Natural killer cell treated with Interleukin-12 subunit alpha and Interleukin-12 subunit beta and Interleukin-15 and Interleukin-18, amount 100 ng/mL, for 72 hours (primary cell): ENCODE measurements at places on chromosomes 5 and 9. TPM values are rescaled to one million over a fixed set of nuclear protein-coding genes. Genes with fewer than 3 reads are reported as not detected.

- DNase-seq: no peak
These were observed 218.6 kb downstream of the PAPPA start for GRCh38 chr9:116372081-116372673.

DNA sequence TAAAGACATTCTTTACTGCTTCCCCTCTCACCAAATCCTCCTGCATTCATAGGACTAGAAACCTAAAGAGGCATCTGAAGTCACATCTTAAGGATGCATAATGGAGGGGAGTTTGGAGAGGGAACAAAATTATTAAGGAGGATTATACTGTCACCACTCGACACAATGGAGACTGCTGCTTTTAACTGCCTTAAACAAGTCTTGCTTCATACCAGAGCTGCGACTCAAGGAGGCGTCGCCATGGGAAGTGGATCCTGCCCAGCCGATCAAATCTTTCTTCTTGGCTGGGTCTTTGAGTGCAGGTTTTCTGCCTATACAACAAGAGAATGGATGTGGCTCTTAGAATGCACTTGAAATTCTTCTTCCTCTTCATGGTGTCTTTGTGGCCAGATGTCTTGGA, 66.7 kb upstream of the FOXE1 start:
- no peak for DNase-seq

The FOXD4L5 gene
- total RNA-seq: 0.25 TPM

The ANKRD55 gene
- 0.28 TPM for total RNA-seq

The IL9 gene
- 0.52 TPM for total RNA-seq

- DNase-seq: no peak
These were observed 280.8 kb downstream of the FBXL17 start for GRCh38 chr5:108101130-108101529.

The FBXO10 gene
- 4.3 TPM for total RNA-seq

The SV2C gene
- total RNA-seq: not detected

DNA sequence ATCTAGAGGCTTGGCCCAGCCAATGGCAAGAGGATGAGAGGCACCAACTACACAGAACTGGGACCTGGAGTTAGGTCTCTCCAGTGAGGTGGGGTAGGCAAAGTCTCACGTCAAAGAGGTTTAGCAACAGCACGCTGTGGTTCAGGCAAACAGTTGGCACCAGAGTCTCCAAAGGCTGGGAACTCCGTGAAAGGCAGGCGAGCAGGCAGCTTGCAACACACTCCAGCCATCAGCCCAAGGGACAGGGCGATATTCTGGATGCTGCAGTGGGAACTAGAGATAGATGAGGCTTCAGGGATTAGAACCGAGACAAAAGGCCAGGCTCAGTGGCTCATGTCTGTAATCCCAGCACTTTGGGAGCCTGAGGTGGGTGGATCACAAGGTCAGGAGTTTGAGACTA, 129.1 kb downstream of the PDZD2 start:
- no peak for DNase-seq

- DNase-seq: no peak
These were observed 45.0 kb downstream of the PCDHGC5 start for GRCh38 chr5:141533897-141534296.

GRCh38 chr9:100417815-100418214, 9.1 kb upstream of the MSANTD3 start:
- no peak for DNase-seq

The GFRA3 gene
- total RNA-seq: 0.22 TPM

DNA sequence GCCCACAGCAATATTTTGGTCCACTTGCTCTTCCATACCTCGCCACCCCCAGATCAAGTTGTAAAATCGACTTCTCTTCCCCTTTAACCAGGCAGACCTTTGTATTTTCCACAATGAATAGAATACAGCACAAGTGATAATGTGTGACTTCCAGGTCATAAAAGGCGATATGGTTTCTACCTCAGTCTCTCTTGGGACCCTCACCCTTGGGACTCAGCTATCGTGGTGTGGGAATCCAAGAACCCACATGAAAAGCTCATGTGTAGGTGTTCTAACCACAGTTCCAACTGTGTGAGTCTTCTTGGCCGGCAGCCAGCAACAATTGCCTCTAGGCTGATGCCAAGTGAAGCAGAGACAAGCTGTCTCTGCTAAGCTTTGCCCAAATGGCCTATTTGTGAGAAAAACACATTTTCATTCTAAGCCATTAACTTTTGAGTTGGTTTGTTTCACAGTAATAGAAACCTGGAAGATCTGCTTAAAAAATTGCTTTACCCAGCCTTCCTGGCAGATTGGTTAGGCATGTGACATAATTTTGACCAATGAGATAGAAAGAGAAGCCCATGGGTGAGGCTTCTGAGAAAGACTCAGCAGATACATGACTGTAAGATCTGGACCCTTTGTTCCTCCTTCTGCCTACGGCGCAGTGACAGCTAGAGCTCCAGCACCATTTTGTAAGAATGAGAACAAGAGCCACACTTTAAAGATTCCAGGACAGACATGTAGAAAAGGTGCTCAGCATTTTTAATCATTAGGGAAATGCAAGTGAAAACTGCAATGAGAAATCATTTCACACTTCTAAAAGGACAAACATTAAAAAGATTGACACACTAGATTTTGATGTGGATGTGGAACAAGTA, 18.3 kb upstream of the MLLT3 start:
- DNase-seq: no peak

DNA sequence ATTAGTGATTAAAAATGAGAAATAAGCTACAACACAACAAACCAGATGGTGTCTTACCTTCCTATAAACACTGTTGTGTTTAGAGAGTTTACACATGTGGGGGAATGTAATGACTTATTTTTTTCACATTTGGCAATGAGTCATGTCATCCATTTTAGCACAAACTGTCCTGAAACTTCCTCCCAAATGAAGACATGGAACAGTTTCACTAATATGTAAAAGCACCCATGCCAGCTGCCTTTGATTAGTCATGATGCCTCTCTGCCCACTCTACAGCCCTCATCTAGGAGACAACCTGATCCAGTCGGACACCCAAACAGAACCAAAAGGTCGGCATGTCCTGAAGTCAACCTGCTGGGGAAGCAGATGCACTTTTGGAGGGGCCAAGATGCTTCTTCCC, 98.2 kb downstream of the SEMA5A start:
- DNase-seq: no peak

The ANXA2R gene
- 4.8 TPM for total RNA-seq

- DNase-seq: no peak
These were observed 1493.2 kb downstream of the MAT2B start for GRCh38 chr5:164998590-164998989.

The CTXN3 gene
- not detected for total RNA-seq

DNA sequence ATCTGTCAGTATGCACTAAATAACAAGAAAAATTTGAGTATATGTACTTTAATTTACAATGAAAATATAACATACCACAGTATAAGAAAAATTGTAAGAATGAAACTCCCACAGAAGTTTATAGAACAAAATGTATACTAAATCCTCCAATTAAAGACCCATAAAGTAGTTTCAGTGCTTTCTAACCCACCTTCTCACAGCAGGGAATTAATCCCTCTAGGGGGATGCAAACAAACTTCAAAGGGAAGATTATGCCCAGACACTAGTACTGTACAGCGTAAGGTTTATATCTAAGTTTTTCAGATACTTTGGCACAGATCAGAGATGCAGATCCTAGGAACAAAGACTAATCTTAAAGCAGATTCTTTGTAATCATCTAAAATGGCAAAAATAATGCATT, 57.2 kb downstream of the DENND1A start:
- DNase-seq: no peak

DNA sequence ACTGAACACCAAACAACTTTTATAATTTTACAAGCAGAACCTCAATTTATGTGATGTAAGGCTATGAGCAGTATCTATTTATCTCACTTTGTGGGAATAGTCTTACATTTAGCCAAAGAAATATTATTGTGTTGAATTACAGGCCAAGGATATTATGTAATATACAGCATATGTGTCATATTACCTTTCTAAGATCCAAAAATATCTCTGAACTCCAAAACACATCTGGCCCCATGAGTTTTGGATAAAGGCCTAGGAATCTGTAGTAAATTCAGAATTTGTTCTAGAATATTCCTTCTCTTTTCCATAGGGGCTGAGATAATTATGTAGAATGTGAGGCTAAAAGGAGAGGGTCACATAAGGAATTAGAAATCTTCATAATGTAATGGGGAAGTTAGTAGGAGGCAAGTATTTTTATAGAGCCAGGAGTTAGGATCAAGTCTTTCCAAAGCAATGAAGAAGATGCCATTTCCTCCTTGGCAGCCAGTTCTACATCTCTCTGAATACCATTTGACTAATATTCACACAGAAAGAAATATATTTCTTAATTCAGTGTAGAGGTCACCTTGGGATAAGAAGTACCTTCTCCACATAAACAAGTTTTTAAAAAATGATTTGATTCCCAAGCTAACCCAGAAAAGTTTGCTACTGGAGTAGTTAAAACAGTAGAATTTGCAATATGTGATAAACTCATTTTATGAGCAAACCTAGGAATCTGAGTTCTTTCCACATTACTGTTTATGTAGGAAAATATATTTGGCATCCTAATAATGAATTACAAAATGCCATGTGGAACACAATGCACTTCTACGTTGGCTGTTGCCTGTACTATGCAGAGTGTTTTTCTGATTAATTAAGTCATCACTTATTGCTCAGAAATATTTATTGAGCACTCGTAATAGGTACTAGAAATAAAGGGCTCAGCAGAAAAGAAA, 20.3 kb upstream of the GRAMD2B start:
- no peak for DNase-seq

The SMIM33 gene
- total RNA-seq: not detected

DNA sequence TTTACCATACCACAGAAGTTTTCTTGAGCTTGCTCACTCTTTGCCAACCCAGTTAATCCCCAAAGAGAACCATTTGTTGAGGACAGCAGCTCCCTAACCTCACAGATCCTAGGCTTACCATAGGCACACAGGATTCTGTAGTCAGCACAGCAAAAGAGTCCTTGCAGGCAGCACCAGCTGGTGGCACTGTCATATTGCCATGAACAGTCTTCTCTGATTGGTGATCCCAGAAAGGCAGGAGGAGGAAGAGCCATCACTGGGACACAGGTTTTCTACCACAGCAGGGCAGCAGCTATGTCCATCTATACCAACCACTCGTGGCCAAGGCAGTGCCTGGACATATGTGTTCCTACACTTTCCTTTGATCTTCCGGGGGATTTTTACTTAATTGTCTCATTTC, 297.1 kb upstream of the CD180 start:
- DNase-seq: no peak
